ENCODE measurements at places on chromosomes 2 and 18.
A peak's percentile ranks its signal among the peaks of the same experiment; 100 is the strongest.

DNA sequence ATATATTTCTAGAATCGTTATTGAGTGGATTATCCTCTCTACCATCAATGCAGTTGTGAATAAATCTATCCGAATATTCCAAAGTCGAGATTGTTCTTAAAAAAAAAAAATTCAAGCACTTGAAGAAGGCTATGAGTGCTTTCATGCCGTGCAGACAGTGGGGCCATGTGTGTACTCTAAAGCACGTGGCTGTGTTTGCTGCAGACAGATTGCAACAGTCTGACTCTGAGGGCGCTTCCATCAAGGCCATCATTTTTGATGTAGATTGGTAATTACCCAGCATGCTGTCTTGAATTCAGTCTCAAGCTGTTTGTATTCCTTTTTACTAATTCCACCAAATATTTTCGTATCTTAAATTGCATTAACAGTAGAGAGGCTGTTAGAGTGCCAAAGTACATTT lies 325.9 kb upstream of the LINC00305 start:
- no peak for DNase-seq

DNA sequence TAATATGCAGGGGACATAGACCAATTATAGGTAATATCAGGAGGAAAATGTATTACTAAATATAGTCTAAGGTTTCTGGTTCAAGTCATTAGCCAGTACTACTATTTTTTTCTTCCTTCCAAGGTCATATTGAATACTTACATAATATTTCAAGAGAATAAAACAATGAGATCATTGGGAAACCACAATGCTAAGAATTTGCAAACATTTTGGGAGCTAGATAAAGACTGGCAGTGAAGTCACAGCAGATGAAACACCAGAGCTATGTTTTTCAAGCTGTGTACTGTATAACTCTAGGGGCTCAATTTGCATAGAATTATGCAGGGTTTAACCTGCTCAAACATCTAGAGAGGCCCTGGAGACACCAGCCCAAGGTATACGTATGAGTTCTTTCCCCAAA lies 80.5 kb upstream of the KCNH7 start:
- DNase-seq, result no peak

- DNase-seq, result no peak
These were observed 14.0 kb downstream of the YIPF4 start for GRCh38 chr2:32291746-32292145.

- DNase-seq, result no peak
These were observed 393.3 kb upstream of the CYRIA start for GRCh38 chr2:17058772-17059402.

- DNase-seq, result no peak
These were observed 26.8 kb downstream of the FAM178B start for GRCh38 chr2:96959406-96960110.

GRCh38 chr2:51013079-51013932 lies 18.6 kb downstream of the NRXN1 start:
- no peak for DNase-seq

- no peak for DNase-seq
These were observed 815.2 kb downstream of the DCDC2C start for GRCh38 chr2:4518596-4518995.

DNA sequence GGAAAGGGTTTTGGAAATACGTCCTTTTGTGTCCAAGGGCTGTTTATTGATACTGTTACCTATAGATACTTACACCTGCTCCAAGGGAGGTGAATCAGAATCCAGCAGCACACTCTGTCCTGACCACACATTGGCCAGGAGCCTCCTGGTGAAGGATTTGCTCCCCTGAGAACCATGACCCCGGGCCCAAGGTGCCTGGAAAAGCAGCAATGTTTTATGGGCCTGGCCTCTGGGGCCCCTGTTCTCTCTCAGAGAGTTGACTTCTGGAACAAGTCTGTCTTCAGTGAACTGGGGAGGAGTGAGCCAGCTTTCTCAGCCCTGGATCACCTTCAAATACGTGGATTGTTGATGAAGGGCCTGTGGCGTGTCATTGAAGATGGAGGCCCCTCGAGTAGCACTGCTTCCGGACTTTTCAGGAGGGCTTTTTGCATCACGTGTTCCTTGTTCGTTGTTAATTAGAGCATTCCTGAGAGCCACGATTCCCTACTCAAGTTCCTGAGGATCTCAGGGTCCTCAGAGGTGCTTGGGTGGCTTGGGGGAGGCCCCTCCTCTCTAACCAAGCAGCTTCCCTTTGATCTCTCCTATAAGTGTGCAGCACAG lies 78.5 kb upstream of the RPL31 start:
- no peak for DNase-seq

DNA sequence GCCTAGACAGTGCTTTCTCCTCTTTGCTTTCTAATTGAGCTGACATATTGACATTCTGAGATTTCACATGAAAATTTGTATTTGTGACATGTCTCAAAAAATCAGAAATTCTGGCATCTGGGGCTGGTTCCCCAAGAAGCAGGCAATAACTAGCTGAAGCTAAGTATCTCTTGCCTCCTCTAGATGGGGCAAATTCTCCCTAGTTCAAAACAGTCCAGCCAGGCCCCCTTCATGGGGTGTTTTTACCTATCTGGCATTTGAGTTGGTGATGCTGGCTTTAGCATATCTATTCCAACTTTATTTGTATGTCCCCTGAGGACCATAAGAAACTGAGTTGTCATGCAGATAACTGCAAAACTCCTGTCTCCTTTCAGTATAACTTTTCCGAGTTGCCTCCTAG lies 39.9 kb downstream of the ARHGAP15 start:
- no peak for DNase-seq

GRCh38 chr2:219621935-219622334 lies 5.5 kb upstream of the SLC4A3 start:
- no peak for DNase-seq

GRCh38 chr2:24594283-24594682 lies 103.2 kb downstream of the NCOA1 start:
- no peak for DNase-seq

DNA sequence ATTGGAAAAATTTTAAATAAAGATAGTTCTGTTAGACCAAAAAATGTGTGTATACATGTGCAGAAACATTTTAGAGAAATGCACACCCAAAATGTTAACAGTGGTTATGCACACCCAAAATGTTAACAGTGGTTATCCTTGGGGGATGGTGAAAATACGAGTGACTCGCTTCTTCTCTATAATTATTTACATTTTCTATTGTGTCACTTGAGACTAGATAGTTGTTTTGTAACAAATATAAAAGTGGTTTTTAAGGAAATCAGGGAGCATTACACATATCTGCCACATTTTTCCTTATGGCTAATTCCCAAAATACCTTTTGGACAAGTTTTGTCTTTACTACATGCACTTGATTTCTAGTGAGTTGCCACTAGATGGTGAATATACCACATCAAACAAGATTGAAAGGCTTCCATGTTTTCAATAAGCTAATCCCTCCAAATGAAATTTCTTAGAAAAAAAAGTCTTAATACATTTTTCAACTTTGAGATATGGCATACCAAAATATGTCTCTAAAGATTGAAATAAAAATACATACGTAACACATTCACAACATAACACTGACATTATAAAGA lies 9.0 kb upstream of the HIBCH start:
- DNase-seq, result no peak

- DNase-seq, result no peak
These were observed 254.6 kb upstream of the PIK3C3 start for GRCh38 chr18:41700416-41700815.

GRCh38 chr2:31267437-31268120 lies 33.6 kb downstream of the EHD3 start:
- DNase-seq, result no peak

- DNase-seq, result no peak
These were observed 32.9 kb downstream of the STEAP3 start for GRCh38 chr2:119256582-119256921.

DNA sequence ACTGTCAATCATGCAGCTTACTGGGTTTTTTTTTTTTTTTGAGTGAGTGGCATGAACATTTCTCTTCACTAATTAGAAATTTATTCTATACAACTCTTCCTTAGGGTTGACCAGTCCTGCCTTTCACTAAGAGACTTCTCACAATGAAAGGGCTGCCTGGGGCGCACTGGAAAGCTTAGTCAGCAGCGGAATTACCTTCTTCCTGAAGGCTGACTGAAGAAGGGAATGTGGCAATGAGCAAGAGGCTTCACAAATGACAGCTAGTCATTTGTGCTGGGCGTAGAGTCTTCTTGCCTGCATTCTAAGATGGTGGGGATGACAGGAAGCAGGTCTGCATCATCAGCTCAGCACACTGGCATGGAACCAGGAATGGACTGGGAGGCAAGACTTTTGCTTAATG lies 15.6 kb upstream of the SCN3A start:
- no peak for DNase-seq

- DNase-seq, result no peak
These were observed 92.7 kb upstream of the ST6GAL2 start for GRCh38 chr2:106978647-106979046.

- DNase-seq, result no peak
These were observed 51.9 kb downstream of the GRB14 start for GRCh38 chr2:164569378-164569777.

- no peak for DNase-seq
These were observed 215.7 kb upstream of the HNMT start for GRCh38 chr2:137748533-137748932.

- no peak for DNase-seq
These were observed 50.7 kb downstream of the SLC14A2 start for GRCh38 chr18:45666006-45666405.

DNA sequence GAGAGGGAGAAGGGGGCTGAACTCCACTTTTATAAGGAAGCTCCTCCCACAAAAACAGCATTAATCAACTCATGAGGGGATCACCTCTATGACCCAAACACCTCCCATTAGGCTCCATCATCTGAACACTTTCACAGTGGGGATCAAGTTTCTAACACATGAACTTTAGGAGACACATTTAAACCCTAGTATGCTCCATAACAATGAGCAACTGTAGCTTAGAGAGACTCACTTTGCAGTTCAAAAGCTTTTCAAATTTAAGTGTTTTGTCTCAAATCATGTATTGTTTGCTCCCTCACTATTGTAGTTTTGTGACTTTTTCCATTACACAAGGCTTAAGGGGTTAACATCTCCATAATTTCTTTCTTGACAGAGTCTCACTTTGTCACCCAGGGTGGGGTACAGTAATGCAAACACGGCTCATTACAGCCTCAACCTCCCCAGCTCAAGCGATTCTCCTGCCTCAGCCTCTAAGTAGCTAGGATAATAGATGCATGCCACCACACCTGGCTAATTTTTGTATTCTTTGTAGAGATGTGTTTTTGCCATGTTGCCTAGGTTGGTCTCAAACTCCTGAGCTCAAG lies 352.7 kb upstream of the CDH20 start:
- DNase-seq, result no peak

DNA sequence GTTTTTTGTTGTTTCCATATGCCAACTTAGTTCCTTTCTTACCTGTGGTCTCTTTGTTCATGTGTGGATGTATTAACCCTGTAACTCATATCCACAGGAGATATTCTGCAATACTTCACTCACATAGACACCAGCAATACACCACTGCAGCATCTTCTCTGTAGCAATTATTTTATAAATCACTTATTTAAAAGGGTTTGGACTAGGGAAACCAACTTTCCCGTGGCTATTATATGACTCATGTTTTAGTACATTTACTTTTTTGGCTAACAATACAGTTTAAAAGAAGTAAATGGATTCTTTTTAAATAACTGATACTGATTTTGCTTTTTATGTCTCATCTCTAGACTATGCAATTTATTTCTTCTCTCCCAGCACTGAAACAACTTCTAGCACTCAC lies 488.9 kb downstream of the MBD2 start:
- no peak for DNase-seq

DNA sequence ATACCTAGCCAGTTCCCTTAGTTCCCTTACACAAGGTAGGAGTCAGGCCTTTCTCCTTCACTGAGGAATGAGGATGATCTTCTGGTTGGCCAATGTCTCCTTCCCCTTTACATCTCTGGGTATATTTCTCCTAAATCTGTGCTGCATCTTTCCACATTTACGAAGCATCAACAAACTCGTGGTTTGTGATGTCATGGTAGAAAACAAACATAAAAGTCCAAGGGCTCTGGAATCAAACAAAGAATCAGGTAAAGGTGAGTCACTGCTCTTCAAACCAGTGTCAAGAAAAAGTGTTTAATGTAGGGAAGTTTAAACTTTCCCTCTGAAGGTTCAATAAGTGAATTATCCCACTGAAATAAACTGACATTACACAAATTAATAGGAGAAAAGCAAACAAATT lies 122.9 kb downstream of the METTL8 start:
- DNase-seq, result no peak

DNA sequence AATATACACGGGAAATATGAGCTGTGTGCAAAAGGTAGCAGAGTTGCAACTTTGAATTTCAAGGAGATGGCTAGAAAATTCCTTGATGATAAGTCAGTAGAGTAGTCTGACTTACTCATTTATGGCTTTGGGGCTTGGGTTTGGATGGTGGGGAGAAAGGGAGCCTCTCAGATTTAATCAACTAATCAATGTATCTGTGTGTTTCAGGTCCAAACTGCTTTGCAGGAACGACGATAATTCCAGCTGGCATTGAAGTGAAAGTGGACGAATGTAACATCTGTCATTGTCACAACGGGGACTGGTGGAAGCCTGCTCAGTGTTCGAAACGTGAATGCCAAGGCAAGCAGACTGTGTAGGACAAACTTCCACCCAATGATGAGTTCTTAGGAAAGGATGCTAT lies 164.6 kb downstream of the VWC2L start:
- DNase-seq, result no peak

- DNase-seq, result no peak
These were observed 18.0 kb upstream of the GLS start for GRCh38 chr2:190862571-190862991.

- DNase-seq, result peak; percentile 35
These were observed 579 bp downstream of the MAT2A start for GRCh38 chr2:85539361-85540132.

DNA sequence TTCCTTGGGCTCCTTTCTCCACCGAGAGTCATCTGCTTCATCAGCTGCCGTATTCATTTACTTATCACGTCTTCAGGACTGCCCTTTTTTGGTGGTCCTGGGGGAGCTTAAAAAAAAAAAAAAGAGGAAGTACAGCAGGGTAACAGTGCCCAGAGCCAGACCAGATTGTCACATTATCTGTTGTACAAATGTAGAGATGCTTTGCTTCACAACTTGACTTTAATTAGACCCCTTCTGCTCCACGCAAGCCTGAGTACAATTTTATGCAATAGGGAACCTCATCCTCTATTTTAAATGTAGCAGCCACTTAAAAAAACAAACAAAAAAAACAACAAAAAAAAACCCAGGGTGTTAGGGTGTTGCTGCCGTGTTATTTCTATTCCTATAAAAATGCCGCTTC lies 128.3 kb downstream of the PRPF40A start:
- no peak for DNase-seq

DNA sequence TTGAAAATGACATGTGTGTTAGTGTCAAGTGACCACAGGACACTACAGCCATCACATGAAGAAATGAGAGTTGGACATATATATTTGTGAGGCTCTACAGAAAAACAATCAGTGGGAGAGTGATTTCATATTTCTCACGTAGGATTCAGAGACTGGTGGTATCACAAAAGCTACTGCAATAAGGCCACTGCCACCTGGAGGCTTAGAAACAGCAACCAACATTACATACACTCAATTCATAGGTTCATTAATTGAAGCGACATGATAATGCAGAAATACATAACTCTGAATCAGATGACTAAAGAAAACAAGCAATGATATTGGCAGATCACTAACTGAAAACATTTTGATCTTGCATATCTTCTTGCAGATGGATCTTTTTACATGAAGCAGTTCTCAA lies 248.1 kb upstream of the KLHL14 start:
- no peak for DNase-seq

- no peak for DNase-seq
These were observed 174.0 kb upstream of the MYCN start for GRCh38 chr2:15766303-15766861.

All from stimulated activated CD8-positive, alpha-beta memory T cell treated with anti-CD3 and anti-CD28 coated beads, Interleukin-2, amount 100 ng/mL, for 1 hour (primary cell).